ENCODE measurements at places on chromosomes 2 and 18. TPM values are rescaled to one million over a fixed set of nuclear protein-coding genes. Genes with fewer than 3 reads are reported as not detected.

GPR17 gene
- total RNA-seq, result not detected

SMARCAL1 gene
- total RNA-seq, result 18.3 TPM

CXCR1 gene
- not detected for total RNA-seq

CGREF1 gene
- total RNA-seq, result 1.8 TPM

TMEM37 gene
- total RNA-seq, result 4.1 TPM

OR6B2 gene
- total RNA-seq, result not detected

LDAH gene
- total RNA-seq, result 13.5 TPM

CCDC150 gene
- total RNA-seq, result 0.58 TPM

ACADL gene
- total RNA-seq, result not detected

REG1A gene
- not detected for total RNA-seq

CACNB4 gene
- not detected for total RNA-seq

NCKAP5 gene
- under 0.01 TPM for total RNA-seq

TRMT61B gene
- total RNA-seq, result 7.5 TPM

EMX1 gene
- not detected for total RNA-seq

ZNF521 gene
- 2.1 TPM for total RNA-seq

EFHD1 gene
- total RNA-seq, result not detected

CRYGC gene
- total RNA-seq, result not detected

REEP1 gene
- not detected for total RNA-seq

RGPD3 gene
- total RNA-seq, result 0.18 TPM

SP9 gene
- total RNA-seq, result not detected

VAMP5 gene
- total RNA-seq, result 89.7 TPM

MEX3C gene
- total RNA-seq, result 20.5 TPM

RESP18 gene
- not detected for total RNA-seq
